Activated naive CD8-positive, alpha-beta T cell treated with anti-CD3 and anti-CD28 coated beads, Interleukin-2, amount 50 U/mL, for 16 hours (primary cell): ENCODE measurements at places on chromosomes 3 and 15.

GRCh38 chr3:99418209-99418635 is 220.2 kb upstream of the COL8A1 start:
- no peak for DNase-seq

DNA sequence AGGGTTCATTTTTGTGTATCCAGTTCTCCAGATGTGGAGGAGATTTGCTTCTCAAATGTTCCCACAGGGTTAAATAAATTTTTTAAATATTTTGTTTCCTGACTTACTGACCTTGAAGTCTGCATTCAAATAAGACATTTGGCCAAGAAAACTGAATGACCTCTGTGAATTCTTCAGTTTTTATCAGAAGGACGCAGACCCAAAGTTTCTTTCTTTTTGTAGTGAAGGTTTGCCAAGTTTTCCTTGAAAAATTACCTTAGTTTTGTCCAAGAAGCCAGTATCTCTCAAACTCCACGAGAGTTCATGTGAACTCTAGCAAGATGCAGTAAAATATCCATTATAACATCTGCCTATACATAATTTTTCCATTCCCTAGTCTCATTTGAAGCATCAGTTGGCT is 202.9 kb downstream of the ZMAT3 start:
- DNase-seq, result no peak

- DNase-seq, result no peak
Observed at GRCh38 chr3:139675327-139675726, 2.4 kb downstream of the NMNAT3 start.

- no peak for DNase-seq
Observed at GRCh38 chr3:130465521-130465920, 51.5 kb upstream of the COL6A6 start.

GRCh38 chr3:5002174-5002870 is 23.1 kb downstream of the BHLHE40 start:
- DNase-seq, result no peak

DNA sequence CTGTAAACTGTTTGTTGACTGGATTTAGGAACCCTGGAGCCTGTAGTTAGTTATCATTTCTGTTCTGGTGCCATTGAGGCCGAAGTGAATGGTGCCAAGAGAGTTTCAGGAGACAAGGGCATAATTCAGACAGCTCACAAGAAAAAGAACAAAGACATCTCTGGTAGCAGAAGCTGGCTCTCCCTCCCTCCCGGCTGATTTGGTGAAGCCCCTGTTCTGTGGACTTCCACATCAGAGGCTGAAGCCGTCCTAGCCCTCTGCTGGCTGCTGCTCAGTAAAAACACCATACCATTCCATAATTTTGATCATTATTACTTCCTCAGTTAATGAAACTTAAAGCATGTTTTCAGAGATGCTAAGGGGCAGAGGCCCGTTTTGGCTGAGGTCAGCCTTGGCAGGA is 381.2 kb upstream of the WNT5A start:
- DNase-seq, result no peak

DNA sequence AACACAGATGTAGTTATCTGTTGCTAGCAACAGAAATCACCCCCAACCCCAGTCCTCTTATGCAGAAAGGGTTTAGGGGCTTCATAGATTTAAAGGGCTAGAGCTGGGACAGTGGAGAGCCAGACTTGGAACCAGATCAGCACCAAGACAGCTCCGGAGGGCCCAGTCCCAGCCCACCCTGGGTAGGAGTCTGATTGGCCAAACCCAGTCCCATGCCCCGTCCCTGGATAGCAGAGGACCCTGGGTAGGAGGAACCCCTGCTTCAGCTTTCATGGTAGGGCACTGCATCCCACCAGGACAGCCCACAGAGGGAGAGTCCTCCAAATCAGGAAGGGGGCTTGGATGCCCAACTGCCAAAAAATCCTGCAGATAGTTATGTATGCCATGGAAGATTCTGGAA is 103.0 kb downstream of the CORO2B start:
- no peak for DNase-seq

DNA sequence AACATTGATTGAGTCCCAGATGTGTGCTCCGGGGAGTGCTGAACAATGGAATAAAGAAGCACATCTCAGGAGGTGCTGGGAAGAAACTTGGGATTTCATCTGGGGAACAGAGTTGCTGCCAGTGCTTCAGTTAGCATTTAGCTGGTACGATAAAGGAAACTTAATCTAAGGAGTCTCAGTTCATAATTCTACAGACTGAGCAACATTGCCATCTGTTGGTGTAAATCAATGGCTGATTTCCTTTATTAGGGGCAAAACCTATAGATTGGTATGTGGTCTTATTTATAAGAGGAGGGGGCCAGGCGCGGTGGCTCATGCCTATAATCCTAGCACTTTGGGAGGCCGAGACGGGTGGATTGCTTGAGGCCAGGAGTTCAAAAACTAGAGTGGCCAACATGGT is 8.9 kb downstream of the MKRN2OS start:
- DNase-seq, result no peak

- DNase-seq, result no peak
Observed at GRCh38 chr3:107928084-107928445, 162.8 kb downstream of the CD47 start.

DNA sequence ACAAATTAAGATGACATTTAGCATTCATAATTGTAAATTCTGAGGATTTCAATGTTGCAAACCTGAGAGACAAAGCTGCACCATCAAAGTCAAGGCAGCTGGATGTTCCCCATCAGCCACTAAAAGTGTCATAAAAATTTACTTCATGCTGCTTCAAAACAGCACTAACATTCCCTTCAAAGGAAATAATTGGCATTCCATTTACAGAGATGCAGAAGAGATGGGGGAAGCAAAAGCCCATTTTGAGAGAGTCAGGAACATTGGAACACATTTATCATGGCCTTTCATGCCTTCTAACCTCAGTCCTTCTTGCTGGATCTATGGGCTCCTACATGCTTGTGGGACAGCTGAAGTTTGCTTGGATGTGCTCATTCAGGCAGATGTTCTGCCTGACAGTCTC is 6.4 kb upstream of the TMEM158 start:
- DNase-seq, result no peak

DNA sequence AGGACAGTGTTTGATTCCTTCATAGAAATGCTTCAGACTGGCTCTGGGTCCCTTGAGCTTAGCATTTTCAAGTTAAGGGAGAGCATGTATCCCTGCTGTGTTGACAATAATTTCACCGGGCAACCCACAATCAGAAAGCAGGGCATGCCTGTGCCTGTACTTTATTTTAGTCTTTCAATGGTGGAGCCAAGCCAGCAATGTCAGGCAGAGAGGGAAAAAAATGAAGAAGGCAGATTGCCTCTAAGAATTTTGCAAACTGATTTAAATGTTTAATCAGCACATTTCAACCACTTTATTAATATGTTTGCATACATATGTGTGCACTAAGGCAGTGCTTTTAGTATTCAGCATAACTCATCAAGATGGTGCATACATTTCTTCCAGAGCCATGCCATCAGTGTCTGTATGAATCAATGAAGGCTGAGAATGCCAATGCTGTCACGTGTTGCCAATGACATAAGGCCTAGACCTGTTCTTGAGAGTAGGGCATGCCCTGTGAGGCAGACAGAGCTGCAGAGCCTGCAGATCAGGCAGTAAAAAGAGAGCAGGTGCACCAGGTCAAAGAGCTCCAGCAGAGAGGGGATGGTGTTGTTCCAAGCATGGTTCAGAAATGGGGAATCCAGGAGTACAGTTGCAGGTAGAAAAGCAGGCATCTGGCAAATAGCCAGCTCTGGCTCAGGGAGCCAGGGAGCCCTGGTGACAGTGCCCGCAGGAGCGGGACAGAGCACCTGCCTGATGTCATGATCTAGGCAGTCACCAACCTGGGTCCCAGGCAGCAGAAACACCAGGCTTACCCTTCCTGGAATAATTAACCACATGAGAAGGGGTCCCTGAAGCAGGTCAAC is 508.5 kb downstream of the GABRG3 start:
- DNase-seq, result no peak

GRCh38 chr3:20022954-20023622 is 11.0 kb upstream of the PP2D1 start:
- DNase-seq, result no peak

GRCh38 chr3:8793242-8793641 is 23.8 kb upstream of the OXTR start:
- DNase-seq, result no peak

DNA sequence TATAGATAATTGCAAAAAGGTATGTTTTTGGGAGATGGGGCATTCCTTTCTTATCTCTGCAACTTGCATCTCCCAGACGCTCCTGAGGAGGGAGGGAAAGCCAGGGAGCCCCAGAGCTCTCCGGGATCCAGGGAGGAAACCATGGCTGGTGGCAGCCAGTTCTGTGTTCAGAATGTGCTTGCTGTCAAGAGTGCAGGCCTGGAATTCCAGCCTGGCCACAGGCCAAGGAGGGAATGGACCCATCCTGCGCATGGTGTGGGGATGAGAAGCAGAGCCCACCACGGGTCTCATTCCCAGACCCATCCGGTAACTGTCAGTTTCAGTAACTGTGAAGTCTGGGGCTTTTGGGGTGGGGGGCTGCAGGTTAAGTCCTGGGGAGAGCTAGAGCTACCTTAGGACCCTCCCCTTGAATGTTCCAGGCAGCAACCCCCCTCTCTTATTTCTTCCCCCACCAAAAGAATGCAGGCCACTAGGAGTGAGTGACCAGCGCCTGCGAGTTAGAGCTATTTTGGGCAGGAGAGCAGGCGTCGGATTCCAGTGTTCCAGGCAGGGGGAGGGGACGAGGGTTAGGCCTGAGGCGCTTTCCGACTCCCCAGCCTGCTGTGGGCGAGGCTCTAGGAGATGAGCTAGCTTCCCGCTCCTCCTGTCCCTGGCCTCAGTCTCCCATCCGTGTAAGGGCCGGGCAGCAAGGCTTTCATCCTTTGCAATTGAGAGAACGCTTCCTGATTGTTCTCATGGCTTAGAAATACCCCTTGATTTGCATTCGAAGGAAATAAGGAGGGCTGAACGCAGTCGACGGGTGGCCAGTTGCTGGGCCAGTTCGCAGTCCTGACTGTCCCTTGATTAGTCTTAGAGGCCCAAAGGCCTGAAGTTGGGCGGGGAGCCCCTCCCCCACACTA is 781 bp upstream of the DAG1 start:
- no peak for DNase-seq

GRCh38 chr3:190366133-190366532 is 21.8 kb upstream of the CLDN16 start:
- no peak for DNase-seq

DNA sequence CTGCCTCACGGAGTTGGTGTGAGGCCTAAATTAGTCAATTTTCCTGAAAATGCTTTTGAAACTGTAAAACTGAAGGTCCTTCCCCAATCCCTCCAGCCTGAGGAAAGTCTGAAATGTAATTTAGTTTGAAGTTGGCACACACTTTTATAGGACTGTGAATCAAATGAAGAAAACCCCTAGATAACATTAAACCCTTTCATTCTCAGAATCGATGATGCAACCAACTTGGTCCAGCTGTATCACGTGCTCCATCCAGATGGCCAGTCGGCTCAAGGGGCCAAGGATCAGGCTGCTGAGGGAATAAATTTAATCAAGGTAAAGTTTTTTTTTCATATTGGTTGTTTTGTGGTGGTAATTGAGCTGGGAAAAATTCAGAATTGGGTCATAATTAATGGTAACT is 11.7 kb downstream of the MRPS22 start:
- DNase-seq, result no peak

- no peak for DNase-seq
Observed at GRCh38 chr3:151770956-151771355, 37.2 kb downstream of the AADACL2 start.

DNA sequence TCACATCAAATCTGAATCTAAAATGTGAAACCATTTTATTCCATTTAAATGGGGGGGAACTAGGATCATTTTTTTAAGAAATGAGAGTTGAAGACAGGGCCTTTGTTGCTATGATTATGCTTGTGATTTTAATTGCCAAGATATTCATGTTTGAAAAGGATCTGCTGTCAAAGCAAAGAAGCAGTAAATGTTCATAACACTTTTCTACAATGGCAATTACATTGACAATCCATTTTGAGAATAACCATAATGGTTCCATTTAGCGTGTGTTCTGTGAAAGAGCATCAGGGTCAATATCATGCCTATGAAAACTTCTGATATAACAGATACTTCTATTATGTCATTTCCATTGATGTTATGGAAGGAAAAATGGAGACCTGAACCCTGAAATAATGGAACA is 745.8 kb upstream of the SGO1 start:
- DNase-seq, result no peak

DNA sequence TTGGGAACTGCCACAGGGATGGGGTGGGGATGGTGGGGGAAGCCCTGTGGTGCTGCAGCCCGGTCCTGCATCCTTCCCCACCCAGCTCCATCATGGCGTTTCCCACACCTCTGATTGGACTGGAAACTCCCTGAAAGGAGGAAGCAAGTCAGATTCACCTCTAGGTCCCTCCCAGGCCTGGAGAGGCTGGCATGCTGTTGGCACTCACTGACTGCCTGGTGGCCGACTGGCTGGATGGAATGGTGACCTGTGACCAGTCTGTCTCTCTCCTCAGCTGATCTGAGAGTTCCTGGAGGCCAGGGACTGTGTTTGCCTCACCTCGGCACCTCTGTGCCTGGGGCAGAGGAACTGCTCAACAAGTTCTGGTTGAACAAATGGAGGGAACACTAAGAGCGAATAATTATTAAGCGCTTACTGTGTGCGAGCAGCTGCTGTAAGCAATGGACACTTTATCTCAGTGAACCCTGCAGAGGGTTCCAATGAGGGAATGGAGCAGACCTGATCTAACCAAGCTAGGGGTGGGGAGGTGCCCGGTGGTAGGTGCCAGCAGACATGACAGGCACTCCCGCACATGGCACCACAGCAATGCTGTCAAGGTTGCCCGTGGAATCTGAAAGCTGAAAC is 3.5 kb upstream of the HHATL start:
- DNase-seq, result no peak

- no peak for DNase-seq
Observed at GRCh38 chr3:197458179-197458707, 97.5 kb downstream of the BDH1 start.

DNA sequence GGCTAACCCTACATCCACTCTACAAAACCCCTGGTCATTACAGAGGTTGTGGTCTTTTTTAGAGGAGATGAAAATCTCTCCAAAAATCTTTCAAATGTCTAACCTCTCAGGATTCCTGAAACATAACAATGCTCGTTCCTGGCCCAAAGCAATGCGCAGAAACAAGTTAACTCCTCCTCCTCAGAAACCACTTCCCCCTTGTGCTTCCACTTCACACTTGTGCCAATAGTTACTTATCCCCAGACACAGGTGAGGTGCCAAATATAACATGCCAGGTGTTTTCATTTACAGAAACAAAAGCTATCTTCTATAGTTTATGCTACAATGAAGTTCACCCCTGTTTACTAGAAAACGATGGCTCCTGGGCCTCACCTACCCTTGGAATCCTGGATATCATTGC is 6.2 kb downstream of the NDUFAF1 start:
- DNase-seq, result no peak

- no peak for DNase-seq
Observed at GRCh38 chr3:61648481-61648880, 87.1 kb downstream of the PTPRG start.

GRCh38 chr3:58518291-58518789 is 18.6 kb downstream of the ACOX2 start:
- DNase-seq, result no peak

DNA sequence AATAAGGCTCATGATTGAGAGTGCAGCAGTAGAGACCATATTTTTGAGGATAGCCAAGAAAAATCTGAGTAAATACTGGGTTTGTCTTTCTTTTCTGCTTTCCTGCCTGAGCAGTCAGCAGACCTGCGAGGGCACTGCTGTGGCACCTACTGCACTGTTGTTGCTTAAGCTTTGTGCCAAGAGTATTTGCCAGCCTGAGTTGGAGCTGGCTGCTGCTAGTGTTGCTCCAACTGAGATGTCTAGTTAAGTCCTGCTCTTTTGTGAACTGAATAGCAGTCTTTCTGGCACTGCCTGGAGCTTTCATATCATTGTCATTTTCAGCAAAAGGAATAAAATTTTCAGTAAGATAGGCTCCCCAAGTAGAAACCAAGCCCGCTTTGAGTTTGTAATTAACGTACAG is 214.5 kb upstream of the P2RY1 start:
- DNase-seq, result no peak
